Epithelial cell of proximal tubule (primary cell): ENCODE measurements at places on chromosomes 7 and 10.

GRCh38 chr10:90484518-90484917 lies 373.3 kb downstream of the HTR7 start:
- no peak for DNase-seq

DNA sequence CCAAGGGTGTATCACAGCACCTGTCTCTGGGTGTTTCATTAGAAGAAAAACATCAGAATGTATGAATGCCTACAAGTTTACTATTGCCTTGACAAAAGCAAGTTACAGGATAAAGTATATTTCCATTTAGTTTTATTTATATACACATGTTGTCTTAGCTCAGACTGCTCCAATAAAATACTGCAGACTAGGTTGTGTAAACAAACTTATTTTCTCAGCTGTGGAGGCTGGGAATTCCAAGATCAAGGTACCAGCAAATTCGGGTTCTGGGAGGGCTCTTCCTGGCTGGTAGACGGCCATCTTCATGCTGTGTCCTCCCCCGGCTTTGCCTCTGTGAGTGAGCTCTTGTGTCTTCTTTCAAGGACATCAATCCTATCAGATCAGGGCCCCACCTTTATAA lies 77.1 kb upstream of the UNC5B start:
- no peak for DNase-seq

DNA sequence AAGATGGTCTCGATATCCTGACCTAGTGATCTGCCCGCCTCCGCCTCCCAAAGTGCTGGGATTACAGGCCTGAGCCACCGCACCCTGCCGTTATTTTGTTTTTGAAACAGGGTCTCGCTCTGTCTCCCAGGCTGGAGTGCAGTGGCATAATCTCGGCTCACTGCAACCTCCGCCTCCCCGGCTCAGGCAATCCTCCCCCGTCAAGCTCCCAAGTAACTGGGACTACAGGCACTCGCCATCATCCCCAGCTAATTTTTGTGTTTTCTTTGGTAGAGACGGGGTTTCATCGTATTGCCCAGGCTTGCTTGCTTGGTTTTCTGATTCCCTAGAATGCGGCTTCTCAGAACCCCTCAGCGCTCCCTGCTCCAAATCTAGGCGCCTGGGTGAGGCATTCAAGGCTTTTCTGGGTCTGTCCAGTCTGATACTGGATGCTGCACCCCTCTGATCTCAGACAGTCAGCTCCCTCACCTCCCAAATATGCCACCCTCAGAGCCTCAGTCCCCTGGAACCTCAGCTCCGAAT lies 1.3 kb downstream of the TFR2 start:
- no peak for DNase-seq

DNA sequence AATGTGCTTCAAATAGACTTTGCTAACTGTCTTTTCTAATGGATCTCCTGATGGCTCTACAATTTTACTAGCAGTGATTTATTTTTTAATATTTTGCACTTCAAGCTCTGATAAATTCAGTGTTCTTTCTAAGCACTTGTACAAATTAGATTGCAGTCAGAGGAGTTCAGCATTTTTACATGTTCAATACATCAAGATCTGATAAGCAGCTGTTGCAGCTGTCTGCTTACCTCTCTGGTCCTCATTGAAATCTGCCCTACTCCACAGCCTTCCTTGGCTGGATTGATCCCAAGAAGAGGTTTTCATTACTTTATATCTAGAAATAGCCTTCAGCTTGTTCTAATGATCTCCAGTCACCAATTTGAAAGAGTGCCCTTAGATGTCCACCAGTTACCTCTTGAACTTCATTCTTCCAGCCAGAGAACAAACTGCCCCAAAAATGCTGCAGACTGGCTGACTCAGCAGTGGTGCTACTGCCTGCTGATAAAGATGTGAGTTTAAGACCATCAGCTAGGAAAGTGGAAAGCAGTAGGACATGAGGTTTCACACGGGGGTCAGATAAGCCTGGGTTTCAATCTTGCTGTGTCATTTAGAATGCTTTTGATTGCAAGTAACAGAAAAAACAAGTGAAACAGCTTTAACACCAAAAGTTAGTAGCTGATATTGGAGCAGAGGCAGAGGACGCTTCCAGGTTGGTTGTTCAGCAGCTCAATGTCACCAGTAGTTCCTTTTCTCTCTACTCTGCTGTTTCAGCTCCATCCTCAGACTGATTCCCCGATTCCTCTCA lies 350.9 kb upstream of the NPVF start:
- no peak for DNase-seq

DNA sequence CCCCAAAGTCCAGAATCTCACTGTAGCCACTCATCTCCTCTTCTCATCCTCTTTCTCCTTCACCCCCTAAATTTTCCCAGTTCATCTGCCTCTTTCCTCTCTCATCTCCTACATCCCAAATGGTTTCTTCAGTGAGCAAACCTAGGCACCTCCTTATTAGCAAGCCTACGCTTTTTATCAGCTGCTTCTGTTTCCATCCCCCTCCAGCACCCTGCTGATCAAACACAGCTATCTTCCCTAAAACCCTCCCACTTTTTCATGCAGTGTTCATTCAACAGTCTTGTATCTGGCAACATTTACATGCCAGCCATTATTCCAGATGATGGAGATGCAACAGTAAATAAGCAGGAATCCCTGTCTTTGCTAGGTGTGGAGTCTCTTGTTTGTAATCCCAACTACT lies 3.3 kb upstream of the ABRAXAS2 start:
- no peak for DNase-seq

- DNase-seq = no peak
Observed at GRCh38 chr10:27685681-27686080, 59.9 kb downstream of the MKX start.

DNA sequence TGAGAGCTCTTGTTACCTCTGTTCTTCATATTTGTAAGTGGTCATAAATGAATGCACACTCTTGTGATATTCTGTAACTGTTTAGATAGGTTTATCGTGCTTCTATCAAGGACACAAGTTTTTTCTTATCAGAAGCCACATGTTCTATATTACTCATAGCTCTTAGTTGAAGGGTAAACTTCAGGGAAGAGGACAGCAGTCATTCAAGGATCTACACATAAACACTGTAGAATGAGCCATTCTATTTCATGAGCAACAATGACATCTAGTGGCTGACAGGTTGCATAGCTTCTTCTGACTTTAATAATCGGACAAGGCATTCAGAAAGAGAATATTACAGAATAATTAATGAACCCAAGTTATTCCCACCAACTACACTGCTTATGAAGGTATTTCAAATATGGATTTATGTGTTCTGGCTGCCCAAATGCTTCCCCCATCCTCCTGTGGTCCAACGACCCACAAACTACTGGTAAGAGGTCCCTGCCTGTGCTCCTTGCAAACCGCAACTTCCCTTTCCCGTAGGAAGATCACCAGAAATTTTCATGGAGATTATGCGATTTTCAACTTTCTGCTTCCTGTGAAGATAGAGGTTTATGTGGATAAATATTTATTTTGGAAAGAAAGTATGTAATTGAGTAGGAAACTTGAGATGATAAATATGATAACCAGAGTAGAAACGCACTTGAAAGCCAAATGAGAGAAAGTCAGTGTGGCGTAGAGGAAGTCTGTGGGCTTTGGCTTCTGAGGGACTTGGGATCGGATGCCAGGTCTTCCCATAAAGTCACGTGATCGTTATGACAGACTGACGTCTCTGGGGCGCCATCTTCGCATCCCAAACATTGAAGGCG lies 16.8 kb upstream of the ABCB5 start:
- DNase-seq = peak; percentile 52

- no peak for DNase-seq
Observed at GRCh38 chr7:100942045-100942774, 7.1 kb upstream of the MUC3A start.
